ENCODE measurements at places on chromosomes 11 and 22.

GRCh38 chr11:68735646-68736045 lies 15.7 kb downstream of the TESMIN start:
- no peak for DNase-seq
- no peak overlapping the region for H3K27ac ChIP-seq
- H3K36me3 ChIP-seq, result no peaks in the 10 kb centered on the region

DNA sequence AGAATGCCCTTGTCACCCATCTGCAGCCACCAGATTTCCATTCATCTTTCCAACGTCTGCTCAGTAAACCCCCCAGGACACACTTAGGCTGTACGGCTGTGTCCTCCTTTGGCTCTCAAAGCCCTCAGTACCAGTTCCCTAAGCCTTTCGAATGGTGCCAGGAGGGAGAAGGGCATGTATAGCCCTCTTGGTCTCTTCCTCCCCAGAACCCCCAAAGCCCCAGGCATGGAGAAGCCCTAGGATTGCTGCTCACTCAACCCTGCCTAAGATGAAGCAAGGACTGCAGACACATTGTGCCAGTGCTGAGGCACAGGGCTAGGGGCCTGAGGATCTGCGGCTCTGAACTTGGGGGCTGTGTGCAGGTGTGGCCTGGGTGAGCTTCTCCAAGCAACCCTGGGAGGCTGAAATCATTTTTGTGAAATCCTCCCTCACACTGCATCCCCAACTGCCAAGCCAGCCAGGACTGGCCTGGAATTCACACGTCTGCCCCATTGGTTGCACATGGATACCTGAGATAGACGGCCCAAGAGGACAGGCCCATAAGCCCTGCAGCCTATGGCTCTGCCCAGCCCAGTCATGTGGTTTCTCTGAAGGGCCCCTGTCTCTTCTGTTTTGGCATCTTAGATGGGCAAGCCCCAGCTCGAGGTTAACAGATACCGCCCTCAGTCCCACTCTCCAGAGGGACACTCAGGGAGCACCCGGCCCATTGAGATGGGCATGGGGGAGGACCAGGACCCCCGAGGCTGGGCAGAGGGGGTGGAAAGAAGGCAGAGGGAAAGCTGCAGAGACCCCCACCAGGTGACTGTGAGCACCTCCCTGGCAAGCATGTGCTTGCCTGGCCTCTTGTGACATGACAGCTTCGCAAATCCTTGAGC lies 34.0 kb downstream of the KCNQ1OT1 start:
- no peak overlapping the region for H3K27ac ChIP-seq
- no peak overlapping the region for H3K4me3 ChIP-seq
- no peaks in the 10 kb centered on the region for H3K27me3 ChIP-seq
- no peak for DNase-seq
- no peaks in the 10 kb centered on the region for H3K4me1 ChIP-seq
- no peaks in the 10 kb centered on the region for H3K36me3 ChIP-seq

GRCh38 chr11:73454987-73455386 lies 78.8 kb downstream of the RELT start:
- no peaks in the 10 kb centered on the region for H3K27me3 ChIP-seq
- peaks cover 14% of the 10 kb centered on the region for H3K4me1 ChIP-seq
- H3K4me3 ChIP-seq, result no peak overlapping the region
- DNase-seq, result peak; percentile 6

- H3K27ac ChIP-seq, result peak overlapping the region; percentile 92
- peaks cover 19% of the 10 kb centered on the region for H3K36me3 ChIP-seq
- H3K4me1 ChIP-seq, result peaks cover 29% of the 10 kb centered on the region
- peak overlapping the region; percentile 19 for H3K4me3 ChIP-seq
- DNase-seq, result peak; percentile 49
These were observed 583 bp downstream of the TAF1D start for GRCh38 chr11:93740730-93741093.

GRCh38 chr22:50058906-50059880 lies 1.1 kb upstream of the TTLL8 start:
- no peaks in the 10 kb centered on the region for H3K27me3 ChIP-seq
- DNase-seq, result peak; percentile 25
- no peak overlapping the region for H3K4me3 ChIP-seq
- no peak overlapping the region for H3K27ac ChIP-seq

GRCh38 chr11:12512826-12513395 lies 135.5 kb downstream of the PARVA start:
- no peaks in the 10 kb centered on the region for H3K36me3 ChIP-seq
- H3K27ac ChIP-seq, result no peak overlapping the region
- no peaks in the 10 kb centered on the region for H3K4me1 ChIP-seq
- no peaks in the 10 kb centered on the region for H3K27me3 ChIP-seq

DNA sequence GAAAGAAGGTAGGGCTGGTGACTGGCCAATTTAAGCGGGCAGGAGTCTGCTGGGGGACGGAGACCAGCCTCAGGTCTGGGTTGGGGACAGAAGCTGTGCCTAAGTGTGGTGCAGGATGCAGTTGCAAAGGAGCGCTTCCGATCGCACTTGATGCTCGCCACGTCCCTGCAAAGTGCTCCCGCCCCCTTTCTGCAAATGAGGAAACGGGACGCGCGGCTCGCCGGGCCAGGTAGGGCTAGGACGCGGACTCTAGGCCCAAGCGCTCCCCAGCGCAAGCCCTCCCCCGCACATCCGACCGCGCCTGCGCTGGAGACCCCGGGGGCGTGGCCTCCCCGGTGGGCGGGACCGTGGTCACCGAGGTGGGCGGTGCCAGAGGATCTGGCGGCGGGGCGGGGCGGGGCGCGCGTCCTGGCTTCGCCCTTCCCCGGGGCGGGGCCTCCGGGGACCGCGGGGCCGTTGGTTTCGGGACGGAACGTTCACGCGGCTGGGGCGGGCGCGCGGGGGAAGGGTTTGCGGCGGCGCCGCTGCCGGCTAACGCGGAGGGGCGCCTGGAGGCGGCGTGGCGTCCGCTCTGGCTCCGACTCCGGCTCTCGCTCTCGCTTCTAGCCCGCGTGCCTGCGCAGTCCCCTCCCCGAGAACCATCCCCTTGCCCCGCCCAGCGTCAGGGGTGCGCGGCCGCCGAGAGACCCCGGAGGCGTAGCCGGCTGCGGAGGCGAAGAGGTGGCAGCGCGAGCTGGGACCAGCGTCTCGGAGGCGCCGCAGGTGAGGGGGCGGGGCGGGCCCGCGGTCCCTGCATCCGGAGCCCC lies at the start of gene FAM118A:
FAM118A (plus strand) TSS at position 513 of the 806 bp plus-strand sequence. CDS start 12,446 bp downstream, outside the sequence.
- peaks cover 22% of the 10 kb centered on the region for H3K4me1 ChIP-seq
- H3K27me3 ChIP-seq, result no peaks in the 10 kb centered on the region
- DNase-seq, result peak; percentile 93
- H3K36me3 ChIP-seq, result no peaks in the 10 kb centered on the region

DNA sequence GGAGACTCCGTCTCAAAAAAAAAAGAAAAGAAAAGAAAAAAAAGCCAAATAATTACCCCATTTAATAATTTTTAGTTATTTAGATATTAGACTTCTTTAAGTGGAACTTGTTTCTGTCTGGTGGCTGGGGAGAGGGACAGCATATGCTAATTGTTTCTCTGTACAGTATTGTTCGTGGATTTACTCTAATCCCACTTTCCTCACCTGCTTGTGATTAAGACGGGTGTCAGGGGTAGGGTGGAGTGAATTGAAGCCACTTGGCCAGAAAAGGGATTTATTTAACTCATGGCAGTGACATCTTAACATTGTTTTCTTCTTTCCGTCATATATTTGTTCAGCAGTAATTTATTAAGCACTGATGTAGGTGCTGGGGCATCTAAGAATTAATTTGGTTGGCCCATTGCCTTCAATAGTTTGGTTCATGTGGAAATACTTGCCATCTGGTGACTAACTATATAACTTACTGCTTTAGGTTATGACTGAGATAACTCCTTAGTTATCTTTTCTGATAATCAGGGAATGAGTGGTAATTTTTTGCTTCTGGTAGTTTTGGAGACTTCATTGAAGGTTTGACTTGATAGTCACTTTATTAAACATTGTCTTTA lies 4.6 kb downstream of the TNRC6B start:
- no peak overlapping the region for H3K27ac ChIP-seq
- no peaks in the 10 kb centered on the region for H3K27me3 ChIP-seq
- H3K4me3 ChIP-seq, result no peak overlapping the region
- no peaks in the 10 kb centered on the region for H3K36me3 ChIP-seq
- no peak for DNase-seq
- peaks cover 50% of the 10 kb centered on the region for H3K4me1 ChIP-seq

GRCh38 chr22:44623771-44624510 lies 78.1 kb upstream of the PRR5 start:
- no peaks in the 10 kb centered on the region for H3K36me3 ChIP-seq
- no peaks in the 10 kb centered on the region for H3K27me3 ChIP-seq
- H3K27ac ChIP-seq, result no peak overlapping the region
- peaks cover 3% of the 10 kb centered on the region for H3K4me1 ChIP-seq
- no peak overlapping the region for H3K4me3 ChIP-seq

- peaks cover 8% of the 10 kb centered on the region for H3K4me1 ChIP-seq
- DNase-seq, result no peak
- no peak overlapping the region for H3K4me3 ChIP-seq
These were observed 6.0 kb downstream of the ACO2 start for GRCh38 chr22:41474872-41475451.

DNA sequence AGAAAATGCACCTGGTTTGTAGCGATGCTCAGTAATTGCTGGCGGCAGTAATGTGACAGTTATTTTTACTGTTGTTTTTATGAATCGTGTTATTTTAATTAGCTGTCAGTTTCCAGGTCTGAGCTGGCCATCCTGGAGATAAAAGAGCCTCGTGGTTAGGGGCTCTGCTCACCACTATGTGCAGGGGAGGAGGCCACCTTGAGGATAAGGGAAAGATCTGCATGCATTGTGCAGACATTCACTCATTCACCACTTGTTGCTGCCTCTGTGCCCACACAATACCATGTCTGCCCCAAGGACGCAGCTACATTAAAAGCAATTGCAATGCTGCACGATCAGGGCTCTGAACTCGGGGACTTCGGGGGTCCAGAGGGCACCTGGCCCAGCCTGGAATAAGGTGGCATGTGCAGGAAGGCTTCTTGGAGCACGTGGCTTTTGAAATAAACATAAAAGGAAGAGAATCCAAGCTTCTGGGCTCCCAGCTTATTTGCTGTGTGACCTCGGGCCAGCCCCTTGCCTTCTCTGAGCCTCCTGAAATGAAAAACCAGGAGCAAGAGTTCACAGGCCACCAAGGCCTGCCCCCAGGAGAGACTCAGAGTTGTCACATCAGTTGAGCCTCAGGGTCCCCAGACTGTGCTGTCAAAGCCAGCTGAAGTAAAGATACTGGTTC lies 44.7 kb upstream of the SHISAL1 start:
- H3K36me3 ChIP-seq, result no peaks in the 10 kb centered on the region
- no peak overlapping the region for H3K4me3 ChIP-seq
- H3K4me1 ChIP-seq, result peaks cover 31% of the 10 kb centered on the region
- no peak for DNase-seq

DNA sequence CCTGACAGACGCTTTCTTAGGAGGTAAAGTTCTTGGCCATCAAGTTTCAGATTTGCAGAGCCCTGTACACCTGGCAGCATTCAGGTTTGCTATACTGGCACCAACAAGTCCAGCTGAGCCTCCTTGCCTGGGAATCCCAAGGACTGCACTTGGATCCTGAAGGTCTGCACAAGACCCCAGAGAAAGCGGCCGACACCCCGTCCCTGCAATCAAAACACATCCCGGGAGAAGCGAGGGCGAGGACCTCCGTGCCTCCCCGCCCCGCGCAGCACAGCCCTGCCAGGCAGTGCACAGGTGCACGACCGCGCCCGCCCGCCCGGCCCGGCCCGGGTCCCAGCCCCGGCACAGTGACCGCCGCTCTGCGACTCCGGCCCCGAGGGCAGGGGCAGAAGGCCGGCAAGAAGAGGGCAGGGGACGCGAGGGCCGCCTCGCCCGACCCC lies 559 bp downstream of the MRTFA start:
- H3K36me3 ChIP-seq, result no peaks in the 10 kb centered on the region
- peak overlapping the region; percentile 59 for H3K4me3 ChIP-seq
- peak; percentile 25 for DNase-seq
- no peaks in the 10 kb centered on the region for H3K27me3 ChIP-seq
- peak overlapping the region; percentile 46 for H3K27ac ChIP-seq

DNA sequence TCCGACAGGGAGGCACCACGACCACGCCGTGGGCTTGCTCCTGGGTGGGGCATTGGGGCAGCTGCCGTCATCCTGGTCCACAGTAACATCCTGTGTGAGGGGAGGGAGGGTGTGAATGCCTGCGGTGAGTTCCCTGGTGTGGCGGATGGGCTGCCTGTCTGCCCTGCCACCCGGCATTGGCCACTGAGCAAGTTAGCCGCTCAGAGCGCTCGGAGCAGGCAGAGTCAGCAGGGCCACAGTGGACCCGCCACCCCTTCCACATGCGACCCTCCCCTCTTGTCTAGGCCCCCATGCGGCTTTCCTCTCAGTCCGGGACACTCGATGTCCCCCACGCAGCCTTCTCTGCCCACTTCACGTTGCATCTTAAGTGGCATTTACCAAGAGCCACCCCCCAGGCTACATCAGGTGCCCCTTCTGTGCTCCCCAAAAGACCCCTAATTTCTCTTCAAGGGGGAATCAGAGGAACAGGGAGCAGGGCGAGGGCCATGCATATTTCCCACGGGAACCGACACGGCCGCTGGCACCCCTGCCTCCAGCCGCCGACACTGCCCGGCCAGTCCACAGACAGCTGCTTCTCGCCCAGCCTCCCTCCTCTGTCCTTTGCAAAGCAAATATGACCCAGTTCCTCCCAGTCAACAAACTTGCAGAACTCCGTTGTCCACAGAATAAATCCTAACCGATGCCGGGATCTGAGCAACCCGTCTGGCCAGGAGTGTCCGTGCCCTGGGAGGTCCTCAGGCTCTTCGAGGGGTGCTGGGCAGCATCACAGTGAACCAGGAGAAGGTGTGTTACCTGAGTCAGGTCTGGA lies 1482.1 kb downstream of the TBC1D22A start:
- H3K4me3 ChIP-seq, result no peak overlapping the region
- H3K4me1 ChIP-seq, result no peaks in the 10 kb centered on the region
- no peaks in the 10 kb centered on the region for H3K27me3 ChIP-seq
- no peaks in the 10 kb centered on the region for H3K36me3 ChIP-seq
- H3K27ac ChIP-seq, result no peak overlapping the region

DNA sequence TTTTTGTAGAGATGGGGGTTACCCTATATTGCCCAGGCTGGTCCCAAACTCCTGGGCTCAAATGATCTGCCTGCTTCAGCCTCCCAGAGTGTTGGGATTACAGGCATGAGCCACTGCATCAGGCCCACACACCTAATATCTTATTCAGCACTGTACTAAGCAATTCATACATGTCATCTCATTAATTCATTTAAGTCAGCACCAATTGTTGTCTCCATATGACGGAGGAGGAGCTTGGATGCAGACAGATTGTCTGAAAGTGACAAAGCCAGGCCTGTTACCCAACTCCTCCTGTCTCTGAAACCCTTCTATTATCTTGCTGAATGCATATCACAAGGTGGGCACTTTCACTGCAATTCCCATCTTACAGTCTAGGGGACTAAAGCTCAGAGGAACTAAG lies 57.5 kb upstream of the ALX4 start:
- peaks cover 13% of the 10 kb centered on the region for H3K4me1 ChIP-seq
- H3K36me3 ChIP-seq, result no peaks in the 10 kb centered on the region
- H3K27ac ChIP-seq, result no peak overlapping the region
- no peak overlapping the region for H3K4me3 ChIP-seq
